ENCODE measurements at places on chromosomes 1 and 21.

GRCh38 chr1:203354246-203354645, 3.3 kb upstream of the FMOD start:
- no peak for DNase-seq

DNA sequence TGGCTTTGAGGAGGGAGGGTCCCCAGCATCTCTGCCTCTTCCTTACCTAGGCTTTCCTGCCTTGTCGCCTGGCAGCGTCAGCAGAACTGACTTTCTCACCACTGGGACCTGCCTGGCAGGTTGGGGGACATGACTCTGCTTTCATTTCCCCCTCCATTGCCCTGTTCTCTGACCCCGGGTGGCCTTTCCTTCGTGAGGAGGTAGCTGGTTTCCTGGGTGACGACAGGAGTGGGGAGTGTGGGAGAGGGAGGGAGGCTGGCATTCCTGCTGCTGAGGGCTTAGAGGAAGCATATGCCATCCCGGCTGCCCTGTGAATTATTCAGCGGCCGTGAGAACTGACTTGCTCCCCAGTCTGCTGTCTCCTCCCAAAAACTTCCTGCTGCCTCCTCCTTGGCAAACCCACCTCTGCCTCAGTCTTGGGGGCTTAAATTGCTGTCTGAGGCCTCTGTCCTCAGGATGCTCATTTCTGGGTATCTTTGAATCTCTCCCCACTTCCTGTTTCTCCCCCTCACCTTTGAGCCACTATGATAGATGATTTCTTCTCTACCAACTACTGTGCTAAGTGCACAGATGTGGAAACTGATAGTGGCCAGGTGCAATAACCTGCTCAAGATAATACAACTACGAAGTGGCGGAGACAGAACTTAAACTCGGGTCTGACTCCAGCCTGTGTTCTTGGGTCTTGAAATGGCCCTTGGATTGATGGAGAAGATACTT, 182.0 kb upstream of the CSF3R start:
- no peak for DNase-seq

GRCh38 chr1:233060461-233060994, 110.1 kb downstream of the NTPCR start:
- DNase-seq: no peak

DNA sequence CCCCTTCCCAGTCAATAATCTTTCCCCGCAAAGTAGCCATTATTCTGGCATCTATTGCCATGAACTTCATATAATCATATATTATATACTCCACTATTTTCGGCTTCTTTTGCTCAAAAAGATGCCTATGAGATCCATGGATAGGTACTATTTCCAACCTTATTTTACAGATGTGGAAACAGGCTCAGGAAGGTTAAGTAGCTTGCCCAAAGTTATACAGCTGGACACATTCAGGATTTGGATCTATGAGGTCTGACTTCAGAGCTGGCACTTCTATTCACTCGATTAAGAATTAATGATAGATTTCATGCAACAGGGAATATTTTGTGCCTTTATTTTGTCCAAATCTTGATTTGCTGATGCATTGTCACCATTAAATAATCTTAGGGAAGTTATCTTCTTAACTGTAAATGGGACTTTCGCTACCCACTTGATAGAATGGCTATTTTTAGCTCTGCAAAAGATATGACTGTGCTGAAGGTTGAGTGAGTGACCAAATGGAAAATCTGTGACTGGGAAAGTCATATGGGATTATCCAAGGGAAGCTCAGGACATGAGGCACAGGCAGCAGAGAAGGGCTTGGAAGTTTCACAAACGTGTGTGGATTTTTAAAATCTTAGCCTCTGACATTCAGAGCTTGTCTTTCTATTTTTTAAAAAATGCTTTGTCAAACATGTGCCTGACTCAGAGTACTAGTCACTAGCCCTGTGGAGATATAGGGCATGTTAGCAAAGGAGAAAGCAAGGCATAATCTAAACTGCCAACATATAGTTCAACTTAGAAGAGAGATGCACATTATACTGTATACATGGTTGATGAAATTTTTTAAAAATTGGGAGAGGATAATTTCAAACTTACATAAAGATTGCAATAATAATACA, 36.5 kb downstream of the GIPC2 start:
- DNase-seq: no peak

GRCh38 chr1:223707256-223708000, 4.9 kb upstream of the CAPN2 start:
- DNase-seq: peak; percentile 35

DNA sequence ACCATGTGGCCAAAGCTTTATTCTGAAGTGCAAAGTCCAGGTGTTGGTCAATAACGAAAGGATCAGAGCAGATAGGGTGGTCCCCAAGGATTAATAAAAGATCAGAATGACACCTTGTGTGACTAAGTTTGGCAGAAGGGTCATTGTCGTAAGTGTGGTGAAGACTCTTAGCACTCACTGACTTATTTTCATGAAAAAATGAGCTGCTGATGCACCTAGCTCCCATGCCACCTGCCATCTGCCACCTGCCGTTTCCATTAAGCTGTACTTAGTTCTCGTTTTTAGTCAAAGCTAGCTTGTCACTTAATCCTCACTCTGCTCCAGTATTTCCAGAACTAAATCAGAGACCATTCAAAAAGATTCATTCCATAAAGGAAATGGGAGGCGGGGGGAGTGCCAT, 112.6 kb downstream of the SEC16B start:
- no peak for DNase-seq

DNA sequence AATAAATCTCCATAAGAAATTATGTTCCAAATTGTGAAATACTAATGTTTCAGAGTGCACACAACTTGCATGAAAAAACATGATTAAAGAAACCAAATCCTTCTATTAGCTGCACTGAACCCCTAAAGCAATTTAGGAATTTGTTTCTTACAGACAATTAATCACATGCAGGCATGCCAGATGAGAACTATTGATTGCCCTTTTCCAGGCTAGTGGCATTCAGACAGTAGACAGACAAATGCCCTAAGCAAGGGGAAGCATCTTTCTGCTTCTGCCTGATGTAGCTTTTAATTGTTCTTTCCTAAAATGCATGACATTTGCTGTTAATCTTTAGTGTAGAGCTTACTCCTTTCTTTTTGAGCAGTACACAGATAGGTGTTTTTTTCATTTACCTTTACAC, 229.5 kb downstream of the DPYD start:
- peak; percentile 4 for DNase-seq

DNA sequence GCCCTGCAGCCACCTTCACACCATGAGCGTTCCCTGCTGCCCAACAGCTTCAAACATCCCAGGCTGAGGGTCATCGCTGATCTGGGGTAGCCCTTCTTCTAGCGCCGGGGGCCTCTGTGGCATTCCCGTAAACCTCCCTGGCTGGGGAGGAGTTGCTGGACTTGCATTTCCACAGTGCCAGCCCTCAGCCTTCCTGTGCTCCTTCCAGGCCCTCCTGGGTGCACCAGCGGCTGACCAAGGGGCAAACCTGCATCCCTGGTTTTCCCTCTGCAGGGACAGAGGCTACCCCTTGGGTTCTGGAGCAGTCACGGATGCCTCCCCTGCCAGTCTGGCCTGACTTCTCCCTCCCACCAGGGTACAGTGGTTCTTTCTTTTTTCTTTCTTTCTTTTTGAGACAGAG, 218.7 kb upstream of the TMEM51 start:
- DNase-seq: no peak

DNA sequence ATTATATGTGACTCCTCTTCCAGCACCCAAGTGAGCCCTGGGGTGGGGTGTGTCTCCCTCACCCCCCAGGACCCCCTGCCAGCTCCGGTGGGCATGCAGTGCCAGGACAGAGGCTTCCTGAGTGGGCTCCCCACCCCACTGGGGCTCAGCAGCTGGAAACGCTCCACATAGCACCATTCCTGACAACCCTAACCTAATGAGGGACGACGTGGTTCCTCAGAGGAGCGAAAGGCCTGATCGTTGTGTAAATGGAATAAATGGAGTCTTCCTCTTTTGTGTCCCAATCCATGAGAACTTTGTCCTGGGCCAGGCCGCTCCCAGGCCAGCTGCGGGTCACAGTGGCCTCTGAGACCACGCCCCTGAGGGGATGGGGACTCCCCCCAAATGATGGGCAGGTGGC, 1.8 kb upstream of the TSPEAR start:
- DNase-seq: no peak

GRCh38 chr1:88650676-88651418, 33.2 kb upstream of the PKN2 start:
- no peak for DNase-seq

DNA sequence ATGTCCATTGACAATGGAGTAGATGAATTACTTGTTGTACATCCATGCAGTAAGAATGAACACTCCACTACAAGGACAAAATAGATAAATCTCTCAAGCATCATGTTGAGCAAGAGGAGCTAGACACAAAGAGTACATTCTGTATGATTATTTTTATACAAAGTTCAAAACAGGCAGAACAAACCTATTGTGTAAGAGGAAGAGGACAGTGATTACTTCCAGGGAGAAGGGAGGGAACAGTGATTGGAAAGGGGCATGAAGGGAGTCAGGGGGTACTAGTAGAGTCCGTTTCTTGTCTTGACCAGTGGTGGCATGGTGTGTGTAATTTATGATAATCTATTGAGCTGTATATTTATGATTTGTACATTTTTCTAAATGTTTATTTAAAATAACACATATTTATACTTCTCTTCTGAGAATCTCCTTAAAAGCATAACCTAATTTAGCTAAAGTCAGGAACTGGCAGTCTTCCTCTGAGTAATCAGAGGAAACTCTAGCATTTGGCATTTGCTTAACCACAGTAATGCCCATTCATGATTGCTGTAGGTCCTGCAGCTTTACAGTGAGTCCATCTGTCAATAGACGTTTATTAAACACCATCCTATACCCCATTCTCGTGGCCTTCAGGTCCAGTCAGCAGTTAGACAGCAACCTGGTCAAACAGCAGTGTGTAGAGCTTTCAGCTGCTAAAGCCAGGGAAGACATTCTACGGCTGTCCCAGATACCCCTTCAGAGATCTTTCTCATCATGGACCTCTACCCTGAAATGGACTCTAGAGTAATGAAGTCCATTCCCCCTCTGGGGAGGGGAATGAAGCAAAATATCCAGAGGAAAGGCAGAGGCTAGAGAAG, 114.1 kb upstream of the GALNT2 start:
- DNase-seq: no peak

DNA sequence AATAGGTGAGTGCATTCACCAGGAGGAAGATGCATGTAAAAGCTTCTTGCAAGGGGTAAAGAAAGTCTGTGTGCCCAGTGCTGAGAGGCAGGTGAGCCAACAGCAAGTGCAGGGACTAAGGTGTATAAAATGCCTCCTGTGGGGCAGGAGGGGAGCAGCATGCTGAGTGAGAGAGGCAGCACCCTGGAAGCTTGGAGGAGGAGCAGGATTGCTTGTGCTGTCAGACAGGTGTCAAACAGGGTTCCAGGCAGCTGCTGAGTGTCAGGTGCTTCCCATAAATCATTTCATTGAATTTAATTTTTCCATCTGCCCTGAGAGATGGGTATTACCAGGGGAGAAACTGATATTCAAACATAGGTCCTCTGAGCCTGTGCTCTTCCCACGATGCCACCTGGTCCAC, 13.9 kb downstream of the BSND start:
- no peak for DNase-seq

- no peak for DNase-seq
Observed at GRCh38 chr1:956636-957035, 2.4 kb downstream of the NOC2L start.

GRCh38 chr1:108053270-108054013, 88.5 kb upstream of the VAV3 start:
- no peak for DNase-seq

DNA sequence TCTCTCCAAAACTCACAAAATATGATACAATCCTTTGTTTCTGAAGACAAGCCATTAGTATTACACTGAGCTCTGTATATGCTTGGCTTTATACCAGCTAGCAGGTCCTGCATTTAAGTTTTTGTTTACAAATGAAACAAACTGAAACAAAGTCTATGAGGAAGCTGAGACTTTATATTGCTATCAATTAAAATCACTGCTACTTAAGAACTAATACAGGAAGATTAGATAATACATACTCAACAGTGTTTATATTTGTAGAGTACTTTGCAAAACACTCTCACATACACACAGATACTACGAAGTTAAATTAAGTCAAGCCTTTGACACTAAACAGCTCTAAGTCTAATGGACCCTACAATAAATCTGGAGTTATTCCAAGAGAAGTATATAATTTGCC, 247.4 kb downstream of the CRB1 start:
- no peak for DNase-seq

- no peak for DNase-seq
Observed at GRCh38 chr1:182682898-182683501, 1.4 kb downstream of the RGS8 start.

GRCh38 chr1:44281962-44282703, 68.9 kb downstream of the DMAP1 start:
- DNase-seq: no peak

- no peak for DNase-seq
Observed at GRCh38 chr1:226506021-226506420, 42.5 kb upstream of the STUM start.

GRCh38 chr21:33395891-33396331, 7.3 kb upstream of the IFNGR2 start:
- DNase-seq: no peak

DNA sequence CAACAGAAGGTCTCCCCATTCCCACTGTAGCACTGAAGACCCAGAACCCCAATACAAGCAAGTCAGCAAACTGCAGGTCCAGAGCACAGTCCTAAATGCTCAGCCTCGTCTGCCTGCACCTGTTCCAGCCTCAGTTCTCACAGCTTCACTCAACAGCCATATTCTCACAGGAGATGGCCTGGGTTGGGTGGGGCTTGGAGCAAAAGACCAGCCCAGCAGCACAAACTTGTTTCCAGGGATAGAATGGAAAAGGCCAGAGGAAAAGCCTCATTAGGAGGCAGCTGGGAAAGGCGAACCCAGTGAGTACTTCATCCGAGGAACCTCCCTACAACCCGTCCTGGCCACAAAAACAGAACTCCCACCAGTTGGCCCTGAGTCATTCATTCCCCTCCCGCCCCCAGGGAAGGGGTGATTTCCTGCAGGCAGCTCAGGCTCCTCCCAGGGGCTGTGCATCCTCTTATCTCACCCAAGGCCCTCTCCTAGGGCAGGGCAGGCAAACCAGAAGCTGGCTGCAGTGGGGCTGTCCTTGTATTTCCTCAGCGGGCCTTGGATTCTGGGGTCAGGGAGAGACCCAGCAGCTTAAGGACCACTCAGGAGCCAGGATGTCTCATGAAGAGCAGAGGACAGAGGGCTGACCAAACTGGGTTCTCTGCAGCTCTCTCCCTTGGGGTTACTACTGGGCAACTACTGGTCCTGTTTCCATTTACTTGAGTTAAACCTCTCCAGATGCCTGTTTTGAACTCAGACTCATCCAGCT, 7.4 kb upstream of the MPL start:
- peak; percentile 28 for DNase-seq
